Upper lobe of left lung (tissue), 6 donors: ENCODE measurements at places on chromosomes 16 and 17. TPM values are rescaled to one million over a fixed set of nuclear protein-coding genes. Genes with fewer than 3 reads are reported as not detected.

DNA sequence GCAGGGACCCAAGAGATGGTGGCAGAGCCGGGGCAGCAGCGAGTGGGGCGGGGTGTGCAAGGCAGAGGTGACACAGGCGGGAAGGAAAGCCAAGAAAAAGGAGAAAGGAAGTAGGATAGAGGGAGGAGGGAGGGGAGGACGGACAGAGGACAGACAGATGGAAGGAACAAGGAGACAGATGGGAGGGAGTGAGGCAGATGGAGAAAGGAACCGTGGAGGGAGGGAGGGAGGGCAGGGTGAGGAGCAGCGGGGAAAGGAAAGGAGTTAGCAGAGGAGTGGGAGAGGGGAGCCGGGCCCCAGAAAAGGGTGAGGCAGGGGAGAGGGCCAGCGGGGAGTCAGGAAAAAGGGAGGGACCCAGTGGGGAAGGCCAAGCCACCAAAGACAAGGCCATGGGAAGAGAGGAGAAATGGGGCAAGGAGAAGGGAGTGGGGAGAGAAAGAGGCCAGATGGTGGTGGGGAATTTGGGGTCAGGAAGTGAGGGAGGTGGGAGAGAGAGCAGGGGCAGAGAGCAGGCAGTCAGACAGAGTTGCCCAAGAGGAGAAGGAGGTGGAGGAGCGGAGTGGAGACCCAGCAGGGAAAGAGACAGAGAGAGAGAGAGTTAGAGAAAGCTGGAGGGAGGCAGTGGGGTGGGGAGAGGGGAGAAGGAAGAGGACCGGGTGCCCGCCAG, 13.2 kb upstream of the ASGR1 start:
- H3K4me3 ChIP-seq = no peak overlapping the region
- no peak for DNase-seq
- no peaks in the 10 kb centered on the region for H3K27me3 ChIP-seq
- H3K36me3 ChIP-seq = peaks cover 62% of the 10 kb centered on the region

DNA sequence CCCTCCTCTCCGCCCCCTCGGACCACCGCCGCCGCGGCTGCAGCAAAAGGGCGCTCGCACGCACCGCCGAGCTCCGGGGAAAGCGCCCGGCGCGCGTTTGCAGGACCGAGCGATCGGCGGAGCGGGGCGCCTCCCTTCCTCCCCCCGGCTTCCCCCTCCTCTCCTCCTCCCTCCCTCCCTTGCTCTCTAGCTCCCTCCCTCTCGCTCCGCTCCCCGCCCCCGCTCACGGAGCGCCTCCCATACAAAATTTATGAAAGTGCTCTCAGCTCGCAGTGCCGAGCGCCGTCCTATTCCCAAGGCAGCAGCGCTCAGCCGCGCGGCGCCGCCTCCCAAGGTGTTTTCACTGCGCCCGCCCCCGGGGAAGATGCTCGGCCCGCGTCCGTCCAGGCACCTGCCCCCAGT, at the start of gene RTN4RL1:
TSS of gene RTN4RL1 (minus strand) at position 115 of the 402 bp plus-strand sequence. CDS start 469 bp downstream, outside the sequence.
- no peaks in the 10 kb centered on the region for H3K36me3 ChIP-seq
- H3K27me3 ChIP-seq = peaks cover 26% of the 10 kb centered on the region
- peak within 1 kb of the TSS; percentile 51 for H3K4me3 ChIP-seq
- peak; percentile 77 for DNase-seq

Gene MYH1
- under 0.01 TPM for total RNA-seq

GRCh38 chr17:72268431-72268830, 147.6 kb downstream of the SOX9 start:
- no peak for DNase-seq
- H3K27me3 ChIP-seq = no peaks in the 10 kb centered on the region
- no peak overlapping the region for H3K27ac ChIP-seq
- no peak overlapping the region for H3K4me3 ChIP-seq

DNA sequence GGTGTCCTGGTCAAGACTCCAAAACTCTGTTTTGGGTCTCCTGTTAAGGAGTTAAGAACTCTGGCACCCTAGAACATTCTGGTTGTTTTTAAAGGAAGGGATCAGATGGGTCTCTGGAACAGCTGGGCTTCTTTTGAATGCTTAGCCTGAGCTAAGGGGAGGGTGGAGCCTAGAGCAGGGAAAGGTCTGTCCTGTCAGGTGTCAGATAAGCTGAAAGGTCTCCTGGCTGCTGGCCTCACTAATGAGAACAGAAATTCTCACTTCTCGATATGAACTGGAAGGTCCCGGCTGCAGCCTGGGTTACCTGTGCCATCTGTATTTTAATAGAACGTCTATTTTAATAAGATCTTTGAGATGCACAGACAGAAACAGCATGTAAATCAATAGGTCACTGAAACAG, 69.0 kb downstream of the RAP1GAP2 start:
- DNase-seq = no peak
- H3K4me1 ChIP-seq = no peaks in the 10 kb centered on the region
- H3K27me3 ChIP-seq = no peaks in the 10 kb centered on the region
- no peak overlapping the region for H3K4me3 ChIP-seq
- no peak overlapping the region for H3K27ac ChIP-seq

DNA sequence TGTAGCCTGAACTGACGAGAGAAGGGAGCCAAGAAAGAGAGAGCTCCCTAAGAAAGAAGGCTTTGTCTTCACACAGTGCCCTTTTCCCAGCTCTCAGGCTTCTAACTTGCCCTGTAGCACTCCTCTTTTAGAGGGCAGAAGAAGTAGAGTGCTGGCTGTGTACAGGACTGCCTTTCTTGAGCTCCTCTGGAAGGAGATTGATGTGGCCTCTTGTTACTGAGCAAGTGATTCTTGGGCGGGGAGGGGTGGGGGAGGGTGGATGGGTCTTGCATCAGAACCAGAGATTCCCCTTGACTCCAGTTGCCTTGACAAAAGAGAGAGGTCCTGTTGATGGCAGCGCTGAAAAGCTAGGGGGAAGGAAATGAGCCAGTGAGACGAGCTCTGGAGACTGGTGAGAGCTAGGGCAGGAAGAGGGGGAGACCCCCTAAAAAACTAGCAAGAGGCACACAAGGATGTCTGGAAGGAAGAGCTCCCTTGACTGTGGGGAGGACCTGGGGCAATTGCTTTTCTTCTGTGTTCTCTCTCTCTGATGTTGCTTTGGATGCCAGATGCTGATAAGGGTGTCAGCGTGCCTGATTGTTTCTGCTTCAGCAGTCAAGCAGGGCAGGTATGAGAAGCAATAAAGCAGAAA, 18.4 kb downstream of the GPR179 start:
- DNase-seq = no peak
- no peak overlapping the region for H3K4me3 ChIP-seq
- H3K27ac ChIP-seq = no peak overlapping the region
- no peaks in the 10 kb centered on the region for H3K4me1 ChIP-seq
- H3K36me3 ChIP-seq = peaks cover 7% of the 10 kb centered on the region
- H3K27me3 ChIP-seq = no peaks in the 10 kb centered on the region

Gene ZNF624
- 1.4 TPM for total RNA-seq

DNA sequence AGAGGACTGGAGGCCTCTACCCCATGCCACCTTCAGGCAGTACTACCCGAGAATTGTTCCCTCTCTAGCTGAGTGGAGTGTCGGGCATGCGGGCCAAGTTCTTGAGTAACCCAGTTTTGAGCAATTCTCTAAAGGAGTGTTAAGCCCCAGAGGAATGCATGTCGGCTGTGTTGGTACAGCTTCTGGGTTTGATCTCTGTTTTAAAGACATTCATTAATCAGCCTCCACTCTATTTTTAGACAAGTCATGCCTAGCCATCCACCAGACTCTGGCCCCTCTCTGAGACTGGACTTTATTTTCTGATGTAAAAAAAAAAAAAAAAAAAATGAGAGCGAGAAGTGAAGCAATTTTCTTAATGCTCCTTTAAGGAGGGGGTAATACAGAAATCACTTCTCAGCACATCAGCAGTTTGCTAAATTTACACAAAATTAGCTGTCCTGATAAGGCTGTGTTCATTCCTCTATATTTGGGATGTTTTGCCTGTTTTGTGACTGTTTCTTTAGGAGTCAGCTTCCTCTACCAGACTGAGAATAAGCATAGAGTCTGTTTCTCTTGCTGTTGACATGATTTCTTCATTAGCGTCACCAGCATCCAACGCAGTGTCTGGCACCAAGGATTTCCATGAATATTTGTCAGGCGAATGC, 88.7 kb downstream of the AXIN2 start:
- no peak overlapping the region for H3K4me3 ChIP-seq
- no peak for DNase-seq
- no peaks in the 10 kb centered on the region for H3K27me3 ChIP-seq

DNA sequence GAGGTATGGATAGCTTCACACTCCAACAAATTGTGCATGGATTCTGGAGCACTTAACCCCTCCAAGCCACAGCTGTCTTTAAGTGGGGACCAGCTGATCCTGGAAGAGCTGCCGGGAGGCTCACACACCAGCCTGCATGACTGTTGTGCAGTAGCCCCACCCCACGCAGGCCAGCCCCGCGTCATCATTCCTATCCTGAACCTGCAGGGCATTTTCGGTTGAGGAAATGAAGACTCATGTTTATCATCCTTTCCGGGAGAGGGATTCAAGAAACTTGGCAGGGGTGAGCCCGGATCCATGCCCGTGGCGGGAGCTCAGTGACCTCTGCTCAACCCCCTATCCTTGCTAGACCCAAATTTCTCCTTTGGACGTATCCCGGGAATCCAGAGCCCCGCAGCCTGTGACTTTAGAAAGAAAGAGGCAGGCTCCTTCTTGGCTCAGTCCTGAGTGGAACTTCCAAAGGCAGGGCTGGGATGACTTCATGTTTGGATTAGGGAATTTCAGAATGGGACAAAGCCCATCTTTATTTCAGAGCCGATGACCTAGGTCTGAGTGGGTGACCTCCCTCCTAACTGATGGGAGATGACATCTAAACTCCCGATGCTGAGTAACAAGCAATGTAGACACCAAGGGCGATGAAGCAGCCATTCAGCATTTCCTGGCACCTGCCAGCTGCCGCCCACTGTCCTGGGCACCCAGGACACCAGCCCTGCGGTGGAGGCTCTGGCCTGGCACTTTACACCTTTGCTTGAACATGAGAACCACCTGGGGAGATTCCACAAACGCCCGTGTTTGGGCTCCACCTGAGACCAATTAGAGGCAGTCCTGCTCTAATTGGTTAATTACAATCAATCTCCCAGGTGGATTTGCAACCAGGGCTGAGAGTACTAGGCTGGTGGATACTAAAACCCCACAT, 43.3 kb upstream of the CMIP start:
- no peak overlapping the region for H3K27ac ChIP-seq
- no peak for DNase-seq
- peaks cover 9% of the 10 kb centered on the region for H3K4me1 ChIP-seq
- no peaks in the 10 kb centered on the region for H3K27me3 ChIP-seq

Gene CACNG5
- not detected for total RNA-seq

- H3K4me3 ChIP-seq = no peak overlapping the region
- no peak overlapping the region for H3K27ac ChIP-seq
- no peak for DNase-seq
- H3K27me3 ChIP-seq = no peaks in the 10 kb centered on the region
Observed at GRCh38 chr17:44564429-44564828, 7.1 kb downstream of the FZD2 start.

DNA sequence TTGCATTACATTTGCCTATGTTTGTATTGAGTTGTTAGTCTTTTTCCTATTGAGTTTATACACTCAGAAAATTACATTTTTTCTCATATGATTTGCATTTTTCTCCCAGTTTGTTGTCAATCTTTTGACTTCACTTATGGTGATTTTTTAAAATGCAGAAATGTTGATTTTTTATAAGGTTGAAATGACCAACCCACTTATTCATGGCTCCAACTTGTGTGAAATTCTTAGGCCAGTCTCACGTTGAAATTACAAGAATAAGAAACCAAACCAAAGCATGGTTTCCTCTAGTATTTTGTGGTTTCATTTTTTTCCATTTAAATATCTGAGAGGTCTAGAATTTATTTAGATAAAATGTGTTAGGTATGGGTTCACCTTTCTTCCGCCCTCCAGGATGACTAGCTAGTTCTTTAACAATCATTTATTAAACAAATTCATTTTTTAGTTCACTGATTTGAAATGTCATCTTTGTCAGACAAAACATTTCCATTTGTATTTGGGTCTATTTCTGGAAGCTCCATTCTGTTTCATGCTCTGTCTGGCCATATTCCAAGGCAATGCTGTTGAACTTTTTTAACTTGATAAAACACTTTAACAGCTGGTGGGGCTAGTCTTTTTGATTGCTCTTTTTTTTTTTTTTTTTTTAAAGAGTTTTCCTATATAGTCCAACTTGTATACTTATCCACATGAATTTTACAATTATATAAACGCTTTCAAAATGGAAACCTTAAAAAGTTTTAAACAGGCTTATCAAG, 40.0 kb downstream of the FAM20A start:
- H3K4me1 ChIP-seq = no peaks in the 10 kb centered on the region
- no peak overlapping the region for H3K27ac ChIP-seq
- no peak overlapping the region for H3K4me3 ChIP-seq
- no peaks in the 10 kb centered on the region for H3K27me3 ChIP-seq
- no peaks in the 10 kb centered on the region for H3K36me3 ChIP-seq
- DNase-seq = no peak

Gene FBXW10
- not detected for total RNA-seq

Gene BICDL2
- total RNA-seq = 21.6 TPM

DNA sequence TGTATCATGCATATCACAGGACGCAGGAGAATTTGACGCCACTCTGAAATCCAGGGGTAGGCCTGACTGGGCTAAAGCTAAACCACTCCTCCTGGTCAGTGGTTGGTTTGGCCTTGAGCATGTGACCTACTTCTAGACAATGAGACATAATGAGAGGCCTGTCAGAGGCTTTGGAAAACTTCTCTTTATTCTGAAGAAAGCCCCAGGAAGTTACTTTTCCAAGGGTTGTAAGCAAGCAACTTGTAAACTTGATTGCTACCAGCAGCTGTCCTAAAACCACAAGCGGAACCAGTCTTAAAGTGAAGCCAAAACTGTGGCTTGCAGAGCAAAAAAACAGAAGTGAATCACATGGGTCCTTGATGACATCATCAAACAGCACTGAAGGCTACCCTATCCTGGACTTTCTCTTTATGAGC, 138.2 kb upstream of the COX10 start:
- no peak overlapping the region for H3K27ac ChIP-seq
- no peaks in the 10 kb centered on the region for H3K27me3 ChIP-seq
- H3K4me3 ChIP-seq = no peak overlapping the region
- H3K4me1 ChIP-seq = peaks cover 10% of the 10 kb centered on the region

- H3K4me1 ChIP-seq = peaks cover 46% of the 10 kb centered on the region
- no peak overlapping the region for H3K4me3 ChIP-seq
- no peak for DNase-seq
- H3K27ac ChIP-seq = no peak overlapping the region
Observed at GRCh38 chr17:31564883-31565301, 173.4 kb downstream of the RAB11FIP4 start.

- H3K4me1 ChIP-seq = no peaks in the 10 kb centered on the region
- no peak overlapping the region for H3K4me3 ChIP-seq
- H3K36me3 ChIP-seq = no peaks in the 10 kb centered on the region
- H3K27me3 ChIP-seq = no peaks in the 10 kb centered on the region
Observed at GRCh38 chr16:23966597-23967394, 131.0 kb downstream of the PRKCB start.

- H3K36me3 ChIP-seq = no peaks in the 10 kb centered on the region
- H3K4me1 ChIP-seq = peaks cover 7% of the 10 kb centered on the region
- no peak overlapping the region for H3K27ac ChIP-seq
Observed at GRCh38 chr17:56973520-56973919, 4.4 kb upstream of the SCPEP1 start.

Gene XYLT1
- total RNA-seq = 3.0 TPM

Gene MKS1
- total RNA-seq = 11.7 TPM
